ENCODE measurements at places on chromosomes 7 and 10. TPM values are rescaled to one million over a fixed set of nuclear protein-coding genes. Genes with fewer than 3 reads are reported as not detected.

Gene OR2A12
- total RNA-seq, result not detected

Gene OR2A1
- 0.05 TPM for total RNA-seq

Gene AGR3
- 16.8 TPM for total RNA-seq

Gene TRPV5
- 0.26 TPM for total RNA-seq
